ENCODE measurements at places on chromosomes 4 and X.
A peak's percentile ranks its signal among the peaks of the same experiment; 100 is the strongest.

GRCh38 chrX:103495786-103496185 lies 23.5 kb downstream of the RAB40A start:
- no peak for DNase-seq

DNA sequence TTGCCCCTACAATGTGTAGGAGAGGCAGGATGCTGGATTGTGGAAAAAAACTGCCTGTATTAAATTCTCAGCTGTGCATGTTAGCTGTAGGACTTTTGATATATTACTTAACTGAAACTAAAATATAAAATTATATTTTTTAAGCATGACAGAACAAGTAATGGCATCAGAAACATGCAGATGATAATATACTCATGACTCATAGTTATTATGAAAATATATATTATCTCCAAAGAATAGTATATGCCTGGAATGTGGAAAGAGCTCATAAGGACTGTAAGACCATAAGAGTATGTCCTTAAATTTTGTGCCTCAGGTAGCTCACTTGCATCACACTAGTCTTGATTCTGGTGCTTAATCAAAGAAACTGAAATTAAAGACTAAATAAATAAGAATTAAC lies 1100.6 kb downstream of the TECRL start:
- DNase-seq = no peak

DNA sequence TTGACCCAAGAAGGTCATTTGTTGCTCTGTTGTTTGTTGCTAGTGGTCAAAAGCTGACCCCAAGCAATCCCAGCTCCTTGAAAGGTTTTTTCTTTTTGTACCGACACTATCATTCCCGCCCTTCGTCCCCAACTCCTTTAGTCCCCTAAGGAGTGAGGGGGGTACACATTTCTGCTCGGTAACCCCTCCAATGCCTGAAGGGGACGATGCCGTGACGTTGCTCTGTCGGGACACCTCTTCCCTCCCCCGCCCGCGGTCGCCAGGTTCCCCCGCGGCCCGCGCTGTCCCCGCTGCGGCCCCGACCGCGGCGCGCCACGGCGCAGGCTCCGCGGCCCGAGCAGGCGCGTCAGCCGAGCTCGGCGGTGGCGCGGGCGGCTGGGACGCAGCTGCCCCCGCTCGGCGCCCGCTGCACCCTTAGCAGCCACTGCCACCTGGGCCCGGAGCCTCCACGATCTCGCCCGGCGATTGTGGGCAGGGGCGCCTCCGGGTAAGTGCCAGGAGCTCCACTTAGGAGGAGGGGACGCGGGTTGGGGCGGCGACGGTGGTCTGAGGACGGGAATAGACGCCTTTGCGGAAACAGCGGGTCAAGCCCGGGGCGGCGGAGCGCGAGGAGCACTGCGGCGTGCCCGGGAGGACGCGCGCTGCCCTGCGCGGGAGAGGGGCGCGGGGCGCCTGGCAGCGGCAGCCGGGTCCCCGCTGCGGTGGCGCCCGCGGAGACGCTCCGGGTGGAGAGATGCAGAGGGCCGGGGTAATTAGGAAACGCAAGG lies at the start of gene GLRB:
TSS of gene GLRB (plus strand) at position 340 of the 767 bp plus-strand sequence. CDS start 1,875 bp downstream, outside the sequence.
- peak; percentile 8 for DNase-seq

GRCh38 chrX:19772822-19773628 lies 114.4 kb downstream of the SH3KBP1 start:
- no peak for DNase-seq

- no peak for DNase-seq
These were observed 337.7 kb upstream of the FAM241A start for GRCh38 chr4:111807576-111807975.

GRCh38 chr4:62835631-62836030 lies 1573.6 kb downstream of the TECRL start:
- DNase-seq = no peak

- no peak for DNase-seq
These were observed 18.4 kb upstream of the LDB2 start for GRCh38 chr4:16916719-16917337.

GRCh38 chr4:177005674-177006230 lies 213.0 kb upstream of the VEGFC start:
- DNase-seq = peak; percentile 86

DNA sequence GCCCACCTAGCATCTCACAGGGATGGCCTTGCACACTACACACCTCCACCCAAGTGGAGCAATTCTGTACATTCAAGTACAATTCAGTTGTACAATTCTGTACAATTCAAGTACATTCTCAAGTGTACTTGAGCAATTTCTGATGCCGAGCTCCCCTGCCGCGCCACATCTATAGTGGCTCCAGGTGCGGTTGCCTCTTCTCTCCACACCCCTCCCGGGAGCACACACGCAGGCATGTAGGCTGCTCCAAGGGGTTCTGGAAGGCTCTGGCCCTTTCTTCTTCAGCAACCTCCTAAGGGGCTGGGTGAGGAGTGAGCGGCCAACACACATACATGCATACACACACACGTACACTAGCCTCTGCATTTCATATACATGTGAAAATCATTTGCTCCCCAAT lies 18.9 kb upstream of the DUSP9 start:
- no peak for DNase-seq

DNA sequence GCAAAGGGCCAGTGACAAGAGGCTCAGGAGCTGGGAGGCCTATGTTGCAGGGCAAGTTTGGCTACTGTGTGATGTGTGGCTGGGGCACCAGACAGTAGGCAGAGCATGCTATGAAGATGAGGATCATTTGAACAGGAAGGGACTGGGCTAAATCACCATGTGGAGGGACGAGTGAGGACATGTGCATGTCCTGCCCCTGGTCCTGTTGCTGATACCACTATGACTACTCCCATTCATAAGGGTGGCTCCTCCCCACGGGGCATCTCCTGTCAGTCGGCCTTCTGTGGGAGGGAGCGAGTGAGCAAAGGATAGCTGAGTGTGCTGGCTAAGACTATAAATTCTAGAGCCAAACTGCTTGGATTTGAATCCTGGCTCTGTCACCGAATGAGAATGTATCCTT lies 139.2 kb downstream of the TMEM164 start:
- DNase-seq = peak; percentile 64

GRCh38 chr4:152106113-152106763 lies 345.4 kb upstream of the GATB start:
- peak; percentile 82 for DNase-seq

- DNase-seq = no peak
These were observed 275.8 kb upstream of the CLNK start for GRCh38 chr4:10960389-10960788.

Measured in foreskin melanocyte (primary cell).